HepG2 (cell line): ENCODE measurements at places on chromosomes 7 and 10. TPM values are rescaled to one million over a fixed set of nuclear protein-coding genes. Genes with fewer than 3 reads are reported as not detected.

PDGFA gene
- 0.80 and 1.5 TPM in 2 replicates for total RNA-seq

SLC13A1 gene
- not detected in 2 replicates for total RNA-seq

MUC12 gene
- not detected in 2 replicates for total RNA-seq

PNLIPRP2 gene
- total RNA-seq = 0.95 and 0.97 TPM in 2 replicates

ELN gene
- 0.08 and 0.15 TPM in 2 replicates for total RNA-seq

LRRC18 gene
- not detected in 2 replicates for total RNA-seq

TAS2R41 gene
- total RNA-seq = not detected in 2 replicates

CPA2 gene
- total RNA-seq = not detected in 2 replicates

SPACDR gene
- total RNA-seq = not detected in 2 replicates

- DNase-seq = no peak
- H3K4me3 ChIP-seq = no peak overlapping the region
- H3K27ac ChIP-seq = no peak overlapping the region
Measured at GRCh38 chr10:68047554-68048327, 27.3 kb downstream of the HERC4 start.

DNA sequence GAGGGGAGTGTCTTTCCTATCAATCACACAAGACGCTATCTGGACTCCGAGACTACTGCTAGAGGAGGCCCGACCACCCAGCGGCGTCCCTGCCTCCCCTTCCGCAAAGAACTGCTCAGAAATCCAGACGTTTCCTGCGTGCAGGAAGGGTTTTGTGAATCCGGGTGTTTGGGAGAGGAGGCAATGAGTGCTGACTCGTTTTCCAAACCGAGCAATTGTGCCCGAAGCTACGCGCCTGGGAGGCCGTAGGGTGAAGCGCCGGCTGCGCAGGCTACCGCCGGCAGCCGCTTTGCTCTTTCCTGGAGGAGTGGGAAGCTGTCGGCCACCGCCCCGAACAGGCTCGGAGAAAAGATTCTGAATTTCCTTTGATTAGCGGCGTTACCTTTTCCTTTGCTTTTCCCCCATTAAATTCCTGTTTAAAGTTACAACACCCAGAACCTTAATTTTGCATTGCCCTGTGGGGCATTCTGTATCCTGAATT, 5.3 kb downstream of the VAX1 start:
- H3K27ac ChIP-seq = no peak overlapping the region
- H3K36me3 ChIP-seq = no peaks in the 10 kb centered on the region
- no peak overlapping the region for H3K4me3 ChIP-seq
- H3K27me3 ChIP-seq = peaks cover 14% of the 10 kb centered on the region

GRCh38 chr10:77363210-77363609, 274.4 kb downstream of the KCNMA1 start:
- no peak for DNase-seq
- no peak overlapping the region for H3K27ac ChIP-seq
- H3K4me3 ChIP-seq = no peak overlapping the region
- no peaks in the 10 kb centered on the region for H3K4me1 ChIP-seq

GRCh38 chr7:121053219-121053618, 64.7 kb downstream of the CPED1 start:
- no peaks in the 10 kb centered on the region for H3K4me1 ChIP-seq
- no peak overlapping the region for H3K4me3 ChIP-seq
- DNase-seq = no peak
- no peak overlapping the region for H3K27ac ChIP-seq
- no peaks in the 10 kb centered on the region for H3K27me3 ChIP-seq

DNA sequence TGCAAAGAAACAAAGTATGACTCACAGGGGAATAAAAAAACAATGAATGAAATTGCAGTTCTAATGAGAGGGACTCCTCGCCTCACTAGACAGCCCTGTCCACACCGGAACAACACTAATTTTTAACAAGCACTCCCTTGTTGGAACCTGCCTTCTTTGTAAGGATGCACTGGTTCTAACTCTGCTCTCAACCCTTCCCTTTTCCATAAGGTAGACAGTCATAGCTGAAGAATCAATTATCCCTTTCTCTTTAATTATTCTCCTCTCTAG, 65.1 kb downstream of the TSPAN12 start:
- H3K27ac ChIP-seq = no peak overlapping the region
- no peaks in the 10 kb centered on the region for H3K4me1 ChIP-seq
- no peaks in the 10 kb centered on the region for H3K27me3 ChIP-seq

- peak; percentile 34 for DNase-seq
- no peaks in the 10 kb centered on the region for H3K36me3 ChIP-seq
- H3K4me3 ChIP-seq = peak overlapping the region; percentile 69
Measured at GRCh38 chr10:5546891-5547680, 22.3 kb downstream of the CALML3 start.

- no peak for DNase-seq
- H3K27ac ChIP-seq = no peak overlapping the region
- H3K4me1 ChIP-seq = no peaks in the 10 kb centered on the region
Measured at GRCh38 chr7:30700941-30701340, 18.7 kb upstream of the CRHR2 start.

- H3K4me3 ChIP-seq = no peak overlapping the region
- no peak for DNase-seq
- no peaks in the 10 kb centered on the region for H3K27me3 ChIP-seq
- H3K36me3 ChIP-seq = no peaks in the 10 kb centered on the region
- no peaks in the 10 kb centered on the region for H3K4me1 ChIP-seq
- H3K27ac ChIP-seq = no peak overlapping the region
Measured at GRCh38 chr7:4484545-4484944, 197.6 kb upstream of the FOXK1 start.

DNA sequence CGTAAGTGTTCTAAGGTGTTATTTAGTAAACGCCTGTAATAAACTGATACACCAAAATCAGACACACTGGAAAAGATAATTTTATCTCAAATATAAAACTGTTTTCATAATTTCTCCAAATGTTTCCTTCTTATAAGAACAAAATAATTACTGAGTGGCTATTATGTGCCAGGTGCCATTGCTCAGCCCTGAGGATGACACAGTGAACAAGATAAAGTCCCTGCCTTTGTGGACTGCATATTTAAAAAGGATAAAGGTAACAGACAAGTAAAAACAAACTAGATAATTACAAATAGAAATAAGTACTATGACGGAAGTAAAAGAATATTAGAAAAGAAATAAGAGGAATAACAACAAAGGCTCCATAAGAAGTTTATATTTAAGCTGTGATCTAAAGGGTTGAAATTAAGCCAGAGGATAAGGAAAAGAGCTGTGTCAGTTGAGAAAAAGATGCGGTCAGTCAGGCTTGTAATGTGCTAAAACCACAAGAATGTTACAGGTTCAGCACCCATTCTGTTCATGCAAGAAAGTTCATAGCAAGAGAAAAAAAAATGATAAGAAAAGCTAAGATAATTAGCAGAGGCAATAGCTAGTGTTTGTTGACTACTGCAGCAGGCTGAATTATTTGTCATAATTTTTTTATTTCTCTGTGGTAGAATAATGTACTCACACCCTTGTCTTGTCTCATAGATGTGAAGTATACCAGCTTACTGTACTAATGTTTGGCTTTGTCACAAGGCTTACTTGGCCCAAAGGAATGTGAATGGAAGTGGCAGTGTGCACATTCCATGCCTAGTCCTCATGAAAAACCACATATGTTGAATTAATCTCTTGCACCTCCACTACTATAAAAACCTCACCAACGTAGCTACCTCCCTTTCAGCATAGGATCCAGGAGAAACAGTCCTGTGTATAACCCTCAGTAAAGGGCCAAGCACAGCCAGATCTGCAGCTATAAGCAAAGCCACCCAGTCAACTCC, 75.1 kb downstream of the CRPPA start:
- H3K4me3 ChIP-seq = no peak overlapping the region
- H3K27ac ChIP-seq = no peak overlapping the region
- no peaks in the 10 kb centered on the region for H3K4me1 ChIP-seq
- H3K27me3 ChIP-seq = no peaks in the 10 kb centered on the region
- DNase-seq = no peak

GRCh38 chr10:124892031-124892430, 49.9 kb upstream of the ZRANB1 start:
- peaks cover 8% of the 10 kb centered on the region; the same call in 1 of the 2 replicates for H3K4me1 ChIP-seq
- peaks cover under 1% of the 10 kb centered on the region; the same call in 1 of the 2 replicates for H3K27me3 ChIP-seq
- H3K27ac ChIP-seq = no peak overlapping the region
- H3K4me3 ChIP-seq = no peak overlapping the region

DNA sequence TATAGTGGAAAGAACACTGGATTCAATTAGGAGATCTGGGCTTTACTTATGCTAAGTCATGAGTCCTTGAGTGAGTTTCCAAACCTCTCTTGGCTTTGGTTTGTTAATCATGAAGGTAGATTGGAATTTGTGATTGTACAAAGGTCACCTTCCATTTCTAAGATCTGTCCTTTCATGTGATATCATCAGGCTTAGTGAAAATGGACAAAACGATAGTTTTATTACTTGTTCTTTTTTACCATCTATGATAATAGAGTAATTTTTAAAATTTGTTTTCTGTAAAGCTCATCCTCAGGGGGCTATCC, 309.0 kb downstream of the BICC1 start:
- no peaks in the 10 kb centered on the region for H3K36me3 ChIP-seq
- H3K4me3 ChIP-seq = no peak overlapping the region
- DNase-seq = no peak
- peaks cover 24% of the 10 kb centered on the region for H3K4me1 ChIP-seq
- no peaks in the 10 kb centered on the region for H3K27me3 ChIP-seq

GRCh38 chr7:158280448-158281144, 307.0 kb downstream of the PTPRN2 start:
- no peaks in the 10 kb centered on the region for H3K4me1 ChIP-seq
- no peaks in the 10 kb centered on the region for H3K27me3 ChIP-seq
- DNase-seq = no peak
- no peak overlapping the region for H3K27ac ChIP-seq
- H3K4me3 ChIP-seq = no peak overlapping the region
- no peaks in the 10 kb centered on the region for H3K36me3 ChIP-seq

GRCh38 chr7:22350466-22351328, 6.3 kb downstream of the RAPGEF5 start:
- H3K27ac ChIP-seq = peak overlapping the region; percentile 69
- peak; percentile 90 for DNase-seq

DNA sequence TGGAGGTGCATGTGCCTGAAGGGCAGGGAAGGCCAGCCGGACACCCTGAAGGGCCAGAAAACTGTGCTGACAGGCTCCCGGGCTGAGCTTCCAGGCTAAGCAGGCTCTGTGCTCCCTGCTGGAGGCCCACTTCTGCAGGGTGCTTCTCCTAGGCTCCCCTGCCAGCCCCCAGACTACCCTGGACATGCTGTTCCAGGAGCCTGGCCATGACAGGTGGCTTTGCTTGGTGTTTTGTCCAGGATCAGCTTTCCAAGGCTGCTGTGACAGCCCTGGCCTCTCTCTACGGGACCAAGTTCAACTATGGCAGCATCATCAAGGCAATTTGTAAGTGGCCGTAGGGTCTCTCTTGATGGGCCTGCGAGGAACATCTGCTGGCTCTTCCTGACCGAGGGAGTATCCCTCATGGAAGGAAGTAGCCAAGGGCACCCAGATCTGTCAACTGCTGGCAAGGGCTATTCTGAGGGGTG, 5.3 kb downstream of the CPA1 start:
- no peak for DNase-seq
- peaks cover 19% of the 10 kb centered on the region for H3K4me1 ChIP-seq
- no peak overlapping the region for H3K27ac ChIP-seq
- H3K36me3 ChIP-seq = no peaks in the 10 kb centered on the region
